Kidney (tissue), 22 donors: ENCODE measurements at places on chromosomes 3 and 15. TPM values are rescaled to one million over a fixed set of nuclear protein-coding genes. Genes with fewer than 3 reads are reported as not detected.

GRCh38 chr3:192607798-192608197 is 119.5 kb downstream of the FGF12 start:
- H3K4me3 ChIP-seq = no peak overlapping the region
- no peak for DNase-seq
- no peaks in the 10 kb centered on the region for H3K4me1 ChIP-seq
- H3K27ac ChIP-seq = no peak overlapping the region

- H3K4me3 ChIP-seq = no peak overlapping the region
- no peaks in the 10 kb centered on the region for H3K4me1 ChIP-seq
- no peak for DNase-seq
- no peaks in the 10 kb centered on the region for H3K27me3 ChIP-seq
- H3K27ac ChIP-seq = no peak overlapping the region
Measured at GRCh38 chr3:39315420-39315819, 14.1 kb upstream of the CCR8 start.

NRG4 gene
- total RNA-seq = 0.35 TPM

DNA sequence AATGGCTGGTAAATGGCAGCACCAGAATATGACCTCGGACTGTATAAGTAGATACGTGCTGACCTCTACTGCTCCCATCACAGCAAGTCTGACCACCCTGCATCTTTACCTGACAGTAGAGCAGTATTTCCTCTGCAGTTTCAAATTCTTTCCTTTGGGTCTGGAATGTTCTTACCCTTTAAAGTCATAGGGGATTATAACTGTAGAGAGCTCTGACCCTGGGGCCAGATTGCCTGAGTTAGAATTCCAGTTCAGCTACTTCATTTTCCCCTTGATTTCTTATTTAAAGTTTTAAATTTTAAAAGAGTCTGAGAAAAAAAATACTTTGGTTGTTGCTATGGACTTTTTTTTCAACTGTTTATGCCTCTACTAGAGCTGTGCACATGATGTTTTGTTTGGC is 237.7 kb downstream of the NR1D2 start:
- no peaks in the 10 kb centered on the region for H3K36me3 ChIP-seq
- DNase-seq = no peak
- no peaks in the 10 kb centered on the region for H3K27me3 ChIP-seq
- H3K27ac ChIP-seq = no peak overlapping the region
- no peaks in the 10 kb centered on the region for H3K4me1 ChIP-seq

SLC2A2 gene
- 12.6 TPM for total RNA-seq

- no peaks in the 10 kb centered on the region for H3K36me3 ChIP-seq
- no peak overlapping the region for H3K27ac ChIP-seq
- H3K27me3 ChIP-seq = no peaks in the 10 kb centered on the region
- no peaks in the 10 kb centered on the region for H3K4me1 ChIP-seq
- H3K4me3 ChIP-seq = no peak overlapping the region
- DNase-seq = no peak
Measured at GRCh38 chr15:95919460-95919859, 411.0 kb upstream of the NR2F2 start.

- H3K27ac ChIP-seq = no peak overlapping the region
- no peak for DNase-seq
- no peaks in the 10 kb centered on the region for H3K27me3 ChIP-seq
- no peaks in the 10 kb centered on the region for H3K4me1 ChIP-seq
Measured at GRCh38 chr3:33543601-33544000, 103.4 kb upstream of the UBP1 start.

IQCH gene
- total RNA-seq = 7.7 TPM

GRCh38 chr15:83914906-83915305 is 261.0 kb downstream of the ADAMTSL3 start:
- DNase-seq = no peak
- H3K27ac ChIP-seq = no peak overlapping the region
- H3K27me3 ChIP-seq = no peaks in the 10 kb centered on the region
- no peaks in the 10 kb centered on the region for H3K4me1 ChIP-seq
- no peaks in the 10 kb centered on the region for H3K36me3 ChIP-seq
- no peak overlapping the region for H3K4me3 ChIP-seq

EXD1 gene
- not detected for total RNA-seq

DNA sequence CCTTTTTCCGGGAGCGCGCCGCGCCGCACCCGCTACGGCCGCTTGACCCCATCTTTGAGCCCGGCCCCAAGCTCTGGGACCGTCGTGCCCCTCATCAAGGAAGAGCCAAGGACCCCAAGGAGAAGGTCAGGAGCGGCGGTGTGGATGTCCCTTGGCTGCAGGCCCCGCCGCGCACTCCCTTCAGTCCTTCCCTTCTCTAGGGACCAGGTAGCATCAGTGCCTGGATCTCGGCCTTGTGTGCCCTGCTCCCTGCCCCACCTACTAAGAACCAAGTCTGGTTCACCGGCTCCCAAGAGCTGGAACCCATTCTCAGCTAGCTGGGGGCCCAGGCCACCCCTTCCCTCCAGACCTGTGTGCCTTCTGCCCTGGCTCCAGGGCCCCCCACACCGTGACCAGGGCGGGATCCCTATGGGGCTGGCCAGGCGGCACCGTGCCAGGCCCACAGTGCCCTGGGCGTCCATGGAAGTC is 69.3 kb upstream of the CGNL1 start:
- no peaks in the 10 kb centered on the region for H3K4me1 ChIP-seq
- DNase-seq = no peak
- H3K27me3 ChIP-seq = no peaks in the 10 kb centered on the region
- no peaks in the 10 kb centered on the region for H3K36me3 ChIP-seq

DNA sequence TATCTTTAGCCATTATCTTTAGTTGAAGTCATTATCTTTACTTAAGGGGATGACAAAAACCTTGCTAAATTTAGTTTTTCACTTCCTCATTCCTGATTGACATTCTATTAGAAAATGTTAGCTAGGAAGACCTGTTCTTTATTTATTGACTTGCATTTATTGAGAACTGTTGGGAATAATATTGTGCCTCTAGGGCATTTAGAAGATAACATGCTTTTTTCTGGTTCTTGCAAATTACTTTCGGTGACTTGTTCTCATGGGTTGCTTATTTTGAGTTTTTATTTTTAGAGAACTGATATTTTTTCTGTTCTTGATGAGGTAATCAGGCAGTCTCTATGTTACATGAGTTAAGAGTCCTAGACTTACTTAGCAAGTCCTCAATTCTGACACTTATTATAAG is 48.3 kb upstream of the CTDSPL start:
- H3K4me3 ChIP-seq = no peak overlapping the region
- H3K27me3 ChIP-seq = no peaks in the 10 kb centered on the region
- no peaks in the 10 kb centered on the region for H3K4me1 ChIP-seq
- H3K27ac ChIP-seq = no peak overlapping the region

GRCh38 chr15:90036343-90036742 is 35.2 kb downstream of the ZNF710 start:
- no peak overlapping the region for H3K27ac ChIP-seq
- no peak overlapping the region for H3K4me3 ChIP-seq
- no peaks in the 10 kb centered on the region for H3K27me3 ChIP-seq
- no peaks in the 10 kb centered on the region for H3K36me3 ChIP-seq

DNA sequence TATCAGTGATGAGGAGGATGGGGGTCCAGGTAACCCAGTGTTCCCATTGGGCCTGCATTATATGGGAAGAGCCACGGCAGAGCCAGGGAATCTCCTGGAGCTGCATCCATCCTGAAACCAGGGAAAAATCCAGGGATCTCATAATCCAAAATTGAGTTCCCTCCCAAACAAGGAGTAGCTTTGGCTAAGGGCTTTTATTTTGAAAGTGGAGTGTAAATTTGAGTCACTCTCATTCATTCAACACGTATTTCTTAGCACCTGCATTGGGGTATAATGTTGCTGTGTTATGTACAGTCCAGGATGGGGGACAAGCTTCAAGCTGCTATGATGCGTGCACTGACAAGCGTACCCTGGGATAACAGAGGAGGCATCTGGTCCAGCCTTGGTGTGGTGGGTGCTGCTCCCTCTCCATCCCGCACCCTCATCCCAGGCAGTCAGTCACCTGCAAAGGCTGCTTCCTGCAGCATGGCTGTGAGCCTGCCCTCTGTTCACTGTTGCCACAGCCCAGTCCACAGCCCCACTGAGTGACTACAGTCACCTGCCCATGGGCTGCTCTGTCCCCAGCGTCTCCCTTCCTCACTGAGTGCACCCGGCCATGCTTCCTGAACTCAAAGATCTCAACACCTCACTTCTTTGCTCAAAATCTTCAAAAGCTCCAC is 135.6 kb downstream of the OPA1 start:
- no peak overlapping the region for H3K4me3 ChIP-seq
- no peak for DNase-seq
- H3K36me3 ChIP-seq = no peaks in the 10 kb centered on the region
- H3K27me3 ChIP-seq = no peaks in the 10 kb centered on the region
- H3K4me1 ChIP-seq = no peaks in the 10 kb centered on the region
- no peak overlapping the region for H3K27ac ChIP-seq

- H3K36me3 ChIP-seq = no peaks in the 10 kb centered on the region
- no peak overlapping the region for H3K4me3 ChIP-seq
- no peak for DNase-seq
- H3K27me3 ChIP-seq = no peaks in the 10 kb centered on the region
- no peaks in the 10 kb centered on the region for H3K4me1 ChIP-seq
Measured at GRCh38 chr3:10437272-10437994, 68.0 kb downstream of the ATP2B2 start.

THBS1 gene
- 377 TPM for total RNA-seq

DNA sequence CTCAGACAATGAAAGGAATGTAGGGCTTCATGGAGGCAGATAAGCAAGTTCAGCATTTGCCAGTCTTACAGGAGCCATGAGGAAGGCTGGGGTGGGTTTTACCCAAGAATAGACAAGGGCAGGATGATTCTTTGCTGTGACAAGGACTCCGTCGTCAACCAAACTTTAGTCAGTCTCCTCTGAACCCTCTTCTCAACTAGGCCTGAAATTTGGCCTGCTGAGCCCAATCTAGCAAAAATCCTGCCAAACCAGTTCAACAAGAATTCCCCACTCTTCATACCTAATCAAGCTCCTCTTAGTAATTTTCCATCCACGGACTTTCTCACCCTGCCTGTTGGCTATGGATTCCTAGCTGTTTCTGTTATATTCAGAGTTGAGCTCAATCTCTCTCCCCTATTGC is 280.5 kb downstream of the TBL1XR1 start:
- no peak overlapping the region for H3K27ac ChIP-seq
- no peak overlapping the region for H3K4me3 ChIP-seq
- H3K27me3 ChIP-seq = no peaks in the 10 kb centered on the region
- H3K36me3 ChIP-seq = no peaks in the 10 kb centered on the region
- no peaks in the 10 kb centered on the region for H3K4me1 ChIP-seq
- no peak for DNase-seq

DNA sequence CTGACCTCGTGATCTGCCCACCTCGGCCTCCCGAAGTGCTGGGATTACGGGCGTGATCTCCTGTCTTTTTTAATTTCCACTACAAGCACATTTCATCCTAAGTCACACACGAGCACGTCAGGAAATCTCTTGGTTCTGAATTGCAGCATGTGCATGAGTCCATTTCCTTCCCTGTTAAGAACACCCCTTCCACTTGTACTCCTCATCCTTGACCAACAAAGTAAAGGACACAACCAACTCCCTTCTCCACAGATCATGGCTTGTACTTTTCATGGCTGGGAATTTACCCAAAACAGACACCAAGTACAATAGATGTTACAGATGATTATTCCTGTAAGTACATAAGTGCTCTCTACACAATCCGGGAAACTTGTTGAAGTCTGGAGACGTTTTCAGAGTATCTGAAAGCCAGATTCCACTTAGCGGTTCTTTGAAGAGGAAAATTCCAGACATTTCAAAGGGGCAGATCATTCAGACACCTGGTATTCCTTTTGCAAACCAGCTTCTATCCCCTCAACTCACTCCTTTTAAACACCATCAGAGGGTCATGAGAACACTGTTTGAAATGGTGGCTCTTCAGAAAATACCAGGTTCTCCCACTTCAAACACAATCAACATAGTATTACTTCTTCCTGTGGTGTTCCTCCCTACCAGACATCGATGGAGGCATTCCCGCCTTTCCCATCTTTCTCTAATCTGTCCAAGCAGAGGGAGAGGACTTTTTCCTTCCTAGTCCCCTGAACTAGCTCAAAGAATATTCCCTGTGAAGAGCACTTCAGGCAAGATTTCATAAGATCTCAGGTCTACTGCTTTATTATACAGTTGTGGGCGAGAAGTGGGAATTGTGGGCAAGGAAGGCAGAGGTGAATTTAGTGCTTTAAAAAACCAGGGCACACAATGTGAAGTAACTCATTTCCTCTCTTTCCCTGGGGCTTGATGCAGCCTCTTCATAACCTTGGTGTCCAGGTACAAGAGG is 80.1 kb upstream of the TSC22D2 start:
- no peaks in the 10 kb centered on the region for H3K27me3 ChIP-seq
- no peaks in the 10 kb centered on the region for H3K4me1 ChIP-seq
- H3K27ac ChIP-seq = peak overlapping the region; percentile 71
- DNase-seq = no peak
- no peaks in the 10 kb centered on the region for H3K36me3 ChIP-seq

- peak; percentile 34 for DNase-seq
- no peaks in the 10 kb centered on the region for H3K36me3 ChIP-seq
- H3K4me1 ChIP-seq = no peaks in the 10 kb centered on the region
- H3K4me3 ChIP-seq = no peak overlapping the region
- no peak overlapping the region for H3K27ac ChIP-seq
- no peaks in the 10 kb centered on the region for H3K27me3 ChIP-seq
Measured at GRCh38 chr3:151869181-151869580, 4.3 kb upstream of the SUCNR1 start.

LRRC57 gene
- total RNA-seq = 21.1 TPM
